ENCODE measurements at places on chromosomes 12 and 14.

DNA sequence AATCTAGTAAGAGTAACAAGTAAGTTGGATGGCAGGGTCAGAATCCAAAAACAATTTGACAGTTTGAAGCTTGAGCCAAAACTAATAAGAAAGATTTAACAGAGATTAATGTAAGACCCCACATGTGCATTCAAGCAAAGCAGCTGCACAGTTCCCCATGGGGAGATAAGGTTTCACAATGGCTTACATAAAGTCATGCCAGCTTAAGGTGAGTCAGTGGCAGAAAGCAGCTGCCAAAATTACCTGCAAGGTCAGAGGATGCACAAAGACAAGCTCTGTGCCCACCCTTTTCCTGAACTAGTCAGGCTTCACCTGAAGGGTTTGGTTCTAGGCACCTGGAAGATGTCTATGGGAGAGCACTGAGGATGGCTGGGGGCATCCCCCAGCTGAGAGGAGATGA lies 36.6 kb upstream of the KRT77 start:
- DNase-seq: no peak

- DNase-seq: peak; percentile 48
Observed at GRCh38 chr14:34060651-34060999, 109.8 kb upstream of the EGLN3 start.

DNA sequence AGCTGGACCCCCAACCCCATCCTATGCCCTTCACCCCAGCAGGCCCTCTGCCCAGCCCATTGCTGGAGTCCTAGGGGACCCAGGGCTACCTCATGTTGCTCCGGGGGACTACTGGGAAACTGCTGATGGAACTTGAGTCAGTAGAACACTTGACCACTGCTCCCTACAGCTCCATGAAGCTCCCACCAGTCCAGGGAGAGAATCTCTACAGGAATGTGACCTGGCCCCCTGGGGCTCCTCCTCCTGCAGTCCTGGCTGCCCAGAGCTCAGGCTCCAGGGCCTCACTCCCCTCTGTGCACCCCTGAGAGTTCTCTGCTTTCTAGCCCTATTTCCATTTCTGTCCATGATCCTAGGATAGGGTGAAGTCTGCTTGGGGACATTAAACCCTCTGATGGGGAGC lies 10.8 kb upstream of the AQP2 start:
- no peak for DNase-seq

DNA sequence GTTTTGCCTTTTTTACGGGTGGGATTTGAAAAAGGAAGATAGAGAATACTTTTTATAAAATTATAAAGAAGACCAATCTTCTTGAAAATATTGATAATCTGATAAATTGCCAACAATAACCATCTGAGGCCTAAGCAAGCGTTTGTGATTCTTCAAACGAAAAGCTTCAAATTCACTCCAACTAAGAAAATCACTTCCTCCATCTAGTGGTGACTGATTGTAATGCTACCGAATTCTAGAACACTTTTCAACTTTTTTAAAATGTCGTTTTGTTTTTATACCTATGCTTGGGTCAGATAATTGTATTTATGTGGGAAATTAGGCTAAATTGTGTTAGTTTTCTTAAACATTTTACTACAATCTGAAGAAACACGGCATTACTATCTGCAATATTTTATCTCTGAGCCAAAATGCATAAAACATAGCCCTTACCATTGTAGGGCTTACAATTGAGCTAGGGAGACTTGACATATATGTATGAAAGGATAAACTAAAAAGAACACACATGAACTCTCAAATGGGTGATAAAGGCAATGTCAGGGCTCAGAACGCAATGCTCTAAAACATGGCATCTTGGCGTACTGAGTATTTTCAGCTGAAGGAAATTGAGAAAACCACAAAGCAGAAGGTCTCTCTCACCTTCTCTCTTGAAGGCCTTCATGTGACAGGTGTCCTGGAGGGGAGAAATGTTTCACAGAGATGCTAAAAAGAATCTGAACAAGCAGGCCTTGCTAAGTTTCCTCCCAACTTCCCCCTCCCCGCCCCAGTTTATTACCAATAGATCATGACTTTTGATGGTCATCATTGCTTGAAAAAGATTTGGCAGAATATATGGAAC lies 36.8 kb upstream of the G2E3 start:
- DNase-seq: peak; percentile 34

- no peak for DNase-seq
Observed at GRCh38 chr12:114697243-114697716, 13.3 kb upstream of the TBX3 start.

DNA sequence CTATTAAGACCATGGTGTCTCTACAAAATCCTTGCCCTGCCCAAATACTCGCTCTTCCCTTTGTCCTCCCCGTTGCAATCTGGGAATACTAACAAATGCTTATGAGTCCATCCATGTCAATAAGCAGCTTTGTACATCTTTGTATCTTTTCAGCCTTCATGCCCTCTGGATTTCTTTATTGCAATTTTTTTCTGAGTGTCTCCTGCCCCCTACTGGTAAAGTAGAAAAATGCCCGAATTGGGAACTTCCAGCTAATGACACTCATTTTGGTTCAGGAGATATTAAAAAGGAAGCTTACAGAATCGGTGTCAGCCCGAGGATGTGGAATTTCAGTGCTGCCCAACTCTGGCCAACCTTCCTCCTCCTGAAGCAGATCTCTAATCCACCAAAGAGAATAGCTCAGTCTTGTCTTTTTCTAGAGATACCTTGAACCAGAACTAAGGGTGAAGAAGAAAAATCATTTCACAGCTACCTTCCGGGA lies 46.0 kb downstream of the SH2B3 start:
- DNase-seq: peak; percentile 73

DNA sequence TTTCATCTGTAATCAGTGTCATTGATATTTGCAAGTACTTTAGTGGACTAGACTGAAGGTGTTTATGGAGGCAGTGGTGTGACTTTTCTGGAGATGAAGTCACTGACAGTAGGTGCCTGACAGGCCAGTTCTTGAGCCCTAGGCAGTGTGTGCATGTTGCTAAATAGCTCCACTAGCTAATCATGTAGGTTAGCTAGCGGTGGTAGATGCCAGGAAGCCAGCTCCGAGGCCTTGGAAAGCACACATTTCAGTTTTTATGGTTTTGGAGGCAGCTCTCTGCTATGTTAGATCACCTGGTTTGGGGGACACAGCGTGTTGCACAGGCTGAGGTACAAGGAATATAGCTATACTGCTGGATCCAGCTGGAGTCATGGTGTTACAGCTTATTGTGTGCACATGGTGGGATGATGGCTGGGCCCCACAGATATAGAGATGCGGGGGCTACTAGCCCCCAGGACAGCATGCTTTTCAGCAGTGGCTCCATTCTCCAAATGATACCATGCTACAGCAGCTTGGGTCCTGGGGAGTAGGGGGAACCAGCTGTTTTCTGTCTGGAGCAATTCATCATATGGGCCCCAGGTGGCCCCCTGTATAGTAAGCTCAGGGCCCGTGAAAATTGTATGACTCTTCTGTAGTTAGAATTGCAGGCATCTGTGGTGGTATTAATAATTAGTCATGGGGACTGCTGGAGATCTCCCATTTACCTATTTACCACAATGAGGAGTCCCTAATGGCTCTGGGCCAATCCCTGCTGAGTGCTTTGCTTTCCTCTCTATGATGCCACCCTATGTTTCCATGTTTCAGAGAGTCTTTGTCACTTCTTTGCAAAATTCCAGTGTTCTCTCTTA lies 367.2 kb upstream of the LMO3 start:
- DNase-seq: no peak

DNA sequence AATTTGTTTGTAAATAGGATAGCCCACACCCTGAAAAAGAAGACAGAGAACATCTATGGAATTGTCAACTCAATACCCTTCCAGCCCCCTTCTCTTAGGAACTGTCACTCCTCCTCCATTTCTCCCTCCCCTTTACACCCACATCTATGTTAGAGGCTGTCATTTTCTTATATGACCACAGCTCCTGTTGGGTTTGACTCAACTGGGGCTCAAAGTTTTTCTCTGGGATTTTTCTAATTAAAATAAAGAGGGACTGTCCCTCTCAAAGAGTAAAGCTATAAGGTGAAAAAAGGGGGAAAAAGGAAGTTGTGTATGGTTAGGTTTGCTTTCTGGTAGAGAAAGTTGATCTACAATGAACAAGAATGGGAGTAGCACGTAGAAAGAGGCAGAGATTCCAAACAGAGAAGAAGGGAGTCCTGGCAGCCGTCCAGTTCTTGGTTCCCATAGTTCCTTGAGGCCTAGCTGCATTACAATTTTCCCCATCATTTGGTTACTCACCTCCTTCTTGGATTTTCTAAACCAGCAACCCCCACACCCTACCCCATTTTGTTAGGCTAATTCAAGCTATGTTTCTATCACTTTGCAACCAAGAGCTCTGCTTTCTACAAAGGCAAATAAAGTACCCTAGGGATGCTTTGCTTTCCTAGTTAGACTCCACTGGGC lies 44.3 kb upstream of the STK38L start:
- no peak for DNase-seq

DNA sequence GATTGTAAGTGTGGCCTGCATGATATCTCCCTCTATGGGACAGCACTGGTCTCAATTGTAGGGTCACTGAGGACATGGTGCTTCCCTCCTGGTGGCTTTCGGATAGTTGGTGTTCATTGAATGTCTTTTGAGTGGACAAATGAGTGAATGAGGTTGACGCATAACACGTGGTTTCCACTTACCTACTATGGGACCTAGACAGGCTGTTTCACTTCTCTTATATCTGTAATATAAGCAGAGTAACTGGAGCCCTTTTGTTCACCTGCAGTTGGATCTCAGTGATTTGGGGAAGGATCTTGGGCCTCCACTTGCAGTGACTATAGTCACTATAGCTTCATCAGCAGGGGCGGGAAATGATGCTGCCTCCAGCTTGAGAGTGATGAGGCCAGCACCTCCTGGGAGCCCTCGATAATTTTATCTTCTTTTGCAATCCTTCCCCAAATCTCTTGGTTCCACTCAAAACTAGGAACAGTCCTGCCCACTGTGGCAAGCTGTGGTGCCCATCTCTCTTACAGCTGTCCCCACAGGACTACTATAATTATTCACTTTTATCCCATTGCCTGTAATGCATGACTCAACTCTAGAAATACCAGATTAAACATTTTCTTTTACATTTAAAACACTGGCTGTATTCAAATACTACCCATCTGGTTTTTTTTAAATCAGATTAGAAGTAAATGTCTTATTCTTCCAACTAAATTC lies 242.9 kb downstream of the CHST11 start:
- no peak for DNase-seq

- no peak for DNase-seq
Observed at GRCh38 chr12:80553316-80553715, 109.3 kb downstream of the PTPRQ start.

GRCh38 chr12:4421590-4422031 lies 24.0 kb downstream of the FGF6 start:
- DNase-seq: peak; percentile 25

GRCh38 chr14:81340201-81340600 lies 59.9 kb downstream of the STON2 start:
- no peak for DNase-seq

DNA sequence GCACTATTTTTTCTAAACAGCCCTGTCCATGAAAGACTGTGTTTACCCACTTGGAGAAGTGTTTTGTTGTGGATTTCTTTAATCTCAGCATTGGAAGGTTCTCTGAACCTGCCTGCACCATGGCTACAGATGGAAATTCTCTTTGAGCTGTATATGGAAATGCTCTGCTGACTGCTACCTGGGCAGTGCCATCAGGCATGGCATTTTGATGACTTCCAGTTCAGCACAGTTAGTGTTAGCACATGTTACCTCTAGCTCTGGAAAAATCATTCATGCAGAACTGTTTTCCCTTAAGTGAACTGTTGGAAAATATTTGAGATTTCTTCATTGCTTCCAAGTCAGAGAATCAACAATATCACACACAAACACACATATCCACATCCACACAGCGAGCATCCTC lies 52.6 kb upstream of the RIC8B start:
- DNase-seq: no peak

GRCh38 chr12:54997929-54998522 lies 13.5 kb upstream of the TESPA1 start:
- no peak for DNase-seq

DNA sequence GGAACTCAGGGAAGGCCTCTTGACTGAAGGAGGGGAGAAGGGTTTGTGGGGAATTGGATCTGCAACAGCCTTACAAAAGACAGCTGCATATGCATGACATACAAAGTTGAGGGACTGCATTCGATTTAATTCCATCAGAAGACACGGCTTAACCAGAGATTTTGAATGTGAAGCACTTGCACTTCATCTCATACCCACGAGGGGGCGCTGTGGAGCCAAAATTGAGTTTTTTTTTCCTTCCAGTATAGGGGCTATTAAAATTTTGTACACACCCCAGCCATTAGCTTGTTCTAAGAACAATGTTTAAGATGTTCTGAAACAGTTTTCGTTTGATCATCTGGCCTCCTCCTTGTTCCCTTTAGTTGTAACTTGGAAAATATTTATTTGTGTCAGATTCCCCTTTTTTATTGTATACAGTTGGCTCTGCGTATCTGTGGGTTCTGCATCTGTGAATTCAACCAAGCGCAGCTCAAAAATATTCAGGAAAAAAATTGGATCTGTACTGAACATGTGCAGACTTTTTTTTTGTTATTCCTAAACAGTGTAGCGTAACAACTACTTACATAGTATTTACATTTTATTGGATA lies 1.6 kb downstream of the SUDS3 start:
- peak; percentile 72 for DNase-seq

- DNase-seq: peak; percentile 36
Observed at GRCh38 chr12:124548854-124549378, 18.5 kb downstream of the NCOR2 start.

DNA sequence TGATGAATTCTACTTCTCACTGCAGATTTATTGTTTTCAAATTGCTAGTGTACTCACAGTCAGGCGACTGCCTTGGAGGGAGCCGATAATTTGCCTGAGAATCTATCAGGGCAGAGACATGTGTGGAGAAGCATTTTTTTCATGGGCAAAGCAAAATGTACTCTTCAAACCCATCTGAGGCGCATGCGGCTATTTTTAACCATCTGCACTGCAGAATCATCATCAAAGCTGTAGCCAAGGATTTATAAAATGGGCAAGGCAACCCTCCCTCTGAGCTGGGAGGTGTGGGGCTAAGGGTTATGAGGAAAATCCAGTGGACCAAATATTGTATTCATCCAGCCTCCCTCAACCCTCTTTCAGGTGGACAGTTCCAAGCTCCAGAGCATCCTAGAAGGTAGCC lies 37.7 kb downstream of the BEST3 start:
- no peak for DNase-seq

GRCh38 chr14:51610771-51611170 lies 40.9 kb upstream of the FRMD6 start:
- no peak for DNase-seq

DNA sequence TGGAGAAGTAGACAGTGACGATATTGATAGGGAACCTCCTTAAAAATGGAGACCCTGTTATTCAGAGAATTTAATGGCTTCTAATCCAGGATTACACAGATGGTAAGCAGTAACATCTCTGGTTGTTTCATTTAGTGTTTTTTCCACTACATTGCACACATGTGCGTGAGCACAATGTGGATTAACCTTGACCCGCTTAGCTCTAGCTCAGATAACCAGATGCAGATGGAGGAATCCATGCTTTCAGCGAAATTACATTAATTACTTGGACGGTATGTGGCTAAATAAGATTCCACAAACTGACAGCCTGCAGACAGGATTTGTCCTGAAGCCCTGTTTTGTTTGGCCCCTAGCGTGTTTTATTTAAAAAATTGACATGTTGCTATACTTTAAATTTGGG lies 378.4 kb downstream of the CCDC91 start:
- no peak for DNase-seq

GRCh38 chr14:36510078-36510799 lies 9.8 kb downstream of the NKX2-1 start:
- DNase-seq: peak; percentile 40

Measured in lung (tissue), 17 donors.